EL (cell line): ENCODE measurements at places on chromosomes 7 and 10.

GRCh38 chr10:103619424-103620351 lies 126.2 kb downstream of the NEURL1 start:
- DNase-seq: no peak

DNA sequence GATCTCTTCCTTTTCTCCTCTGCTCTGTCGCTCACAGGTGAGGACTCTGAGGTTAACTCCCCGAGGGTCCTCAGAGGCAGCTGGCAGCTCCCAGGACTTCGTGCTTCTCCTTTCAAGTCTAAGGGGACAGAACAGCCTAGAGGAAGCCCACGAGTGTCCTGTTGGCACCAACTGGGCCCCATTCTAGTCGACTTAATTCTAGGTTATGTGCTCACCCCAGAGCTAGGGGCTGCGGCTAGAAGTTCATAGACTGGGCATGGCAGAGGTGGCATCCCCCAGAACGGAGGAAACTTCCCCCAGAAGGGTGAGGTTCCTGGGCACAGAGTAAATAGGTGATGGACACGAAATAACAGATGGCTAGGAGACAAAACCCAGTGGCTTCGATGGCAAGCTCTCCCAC lies 259.4 kb downstream of the TEX36 start:
- DNase-seq: no peak

DNA sequence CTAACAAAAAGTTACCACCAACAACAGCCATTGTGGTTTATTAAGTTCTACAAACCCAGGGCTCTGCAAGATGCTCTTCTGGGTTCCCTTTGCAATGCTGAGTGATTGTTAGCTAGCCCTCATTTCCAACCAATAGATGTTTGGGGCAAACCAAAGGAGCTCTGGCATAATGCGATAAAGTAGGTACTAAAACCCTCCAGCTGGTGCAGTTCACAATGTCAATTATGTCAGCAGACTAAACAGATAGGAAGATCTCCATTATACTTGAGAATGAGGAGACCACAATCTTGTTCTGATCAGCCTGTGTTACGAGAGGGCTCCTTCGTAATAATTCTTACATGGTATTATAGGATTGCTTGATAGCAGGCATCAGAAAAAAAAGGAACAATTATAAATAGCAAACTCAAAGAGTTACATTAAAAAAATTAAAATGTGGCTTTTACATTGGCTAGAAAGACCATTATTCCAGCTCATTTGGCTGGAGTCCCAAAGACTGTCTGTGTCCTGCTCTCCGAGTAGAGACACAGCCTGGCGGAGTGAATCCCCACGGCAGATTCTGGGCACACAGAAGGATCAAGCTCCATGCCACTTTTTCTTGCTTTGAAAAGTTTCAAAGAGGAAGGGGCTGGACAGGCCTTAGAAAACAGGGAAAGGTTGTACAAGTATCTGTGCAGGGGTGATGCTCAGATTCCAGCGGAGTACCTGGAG lies 93.8 kb downstream of the ZRANB1 start:
- no peak for DNase-seq

GRCh38 chr10:12443026-12443425 lies 93.7 kb downstream of the CAMK1D start:
- DNase-seq: no peak

GRCh38 chr10:26844396-26844975 lies 16.3 kb downstream of the ABI1 start:
- no peak for DNase-seq
